Stimulated activated CD4-positive, alpha-beta T cell treated with anti-CD3 and anti-CD28 coated beads, Interleukin-1b, Interleukin-23, amount 100 ng/mL, for 4 hours (primary cell): ENCODE measurements at places on chromosomes 6 and 20.

DNA sequence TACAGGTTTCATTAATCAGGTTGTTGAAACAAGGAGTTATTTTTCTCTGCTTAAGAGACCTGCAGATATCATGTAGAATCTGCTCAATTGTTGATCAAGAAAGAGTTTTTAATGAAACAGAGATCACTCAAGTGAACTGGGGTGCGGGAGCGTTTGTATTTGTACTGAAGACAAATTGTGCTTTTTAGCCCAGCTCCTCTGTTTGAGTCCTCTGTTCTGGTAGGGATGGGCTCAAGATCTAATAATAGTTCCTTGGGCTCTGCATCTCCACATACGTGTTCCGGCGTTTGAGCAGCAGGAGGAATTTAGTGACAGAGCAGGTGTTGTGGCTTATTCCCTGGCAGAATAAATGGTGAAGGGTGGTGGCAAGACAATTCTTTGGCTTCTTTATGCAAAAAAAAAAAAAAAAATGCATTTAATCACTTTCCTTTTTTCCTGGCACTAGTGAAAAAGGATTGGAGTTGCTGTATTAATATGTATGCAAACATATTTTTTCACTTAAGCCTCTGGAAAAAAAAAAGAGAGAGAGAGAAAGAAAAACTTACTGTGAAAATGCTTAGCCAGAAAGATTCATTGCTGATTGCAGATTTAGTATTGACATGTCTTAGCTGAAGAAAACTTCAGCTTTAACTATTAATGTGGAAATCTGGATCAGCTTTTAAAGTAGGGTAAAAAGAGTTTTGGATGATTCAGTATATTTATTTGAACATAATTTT is 4.0 kb downstream of the CITED2 start:
- DNase-seq = no peak

GRCh38 chr6:12371641-12372146 is 81.5 kb downstream of the EDN1 start:
- DNase-seq = no peak

DNA sequence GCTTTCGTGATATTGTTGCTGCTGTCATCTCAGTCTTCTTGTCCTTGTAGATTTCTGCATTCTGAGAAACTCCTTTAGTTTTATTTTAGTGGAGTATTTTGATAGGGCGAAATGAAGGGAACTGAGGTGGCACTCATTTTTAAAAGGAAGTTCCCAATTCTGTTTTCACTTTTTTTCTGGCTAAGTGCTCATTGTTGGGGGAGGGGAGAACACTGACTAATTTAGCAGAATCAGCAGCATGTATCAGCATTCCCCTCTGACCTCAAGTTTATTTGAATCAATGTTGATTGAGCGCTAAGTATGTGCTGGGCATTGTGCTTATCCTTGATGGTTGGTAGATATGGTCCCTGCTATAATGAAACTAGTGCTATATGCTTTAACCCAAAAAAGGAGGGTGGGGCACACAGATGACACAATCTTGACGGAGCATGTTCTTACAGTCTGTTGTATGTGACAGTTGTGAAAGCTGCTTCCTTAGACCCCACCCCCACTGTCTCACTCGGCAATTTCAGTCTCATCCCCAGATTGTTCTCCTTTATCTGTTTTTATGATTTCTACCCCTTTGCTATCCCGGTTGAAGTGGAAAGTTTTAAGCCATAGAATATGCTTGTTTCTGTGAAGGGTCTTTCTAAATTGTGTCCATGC is 262.4 kb downstream of the SOX4 start:
- DNase-seq = no peak

DNA sequence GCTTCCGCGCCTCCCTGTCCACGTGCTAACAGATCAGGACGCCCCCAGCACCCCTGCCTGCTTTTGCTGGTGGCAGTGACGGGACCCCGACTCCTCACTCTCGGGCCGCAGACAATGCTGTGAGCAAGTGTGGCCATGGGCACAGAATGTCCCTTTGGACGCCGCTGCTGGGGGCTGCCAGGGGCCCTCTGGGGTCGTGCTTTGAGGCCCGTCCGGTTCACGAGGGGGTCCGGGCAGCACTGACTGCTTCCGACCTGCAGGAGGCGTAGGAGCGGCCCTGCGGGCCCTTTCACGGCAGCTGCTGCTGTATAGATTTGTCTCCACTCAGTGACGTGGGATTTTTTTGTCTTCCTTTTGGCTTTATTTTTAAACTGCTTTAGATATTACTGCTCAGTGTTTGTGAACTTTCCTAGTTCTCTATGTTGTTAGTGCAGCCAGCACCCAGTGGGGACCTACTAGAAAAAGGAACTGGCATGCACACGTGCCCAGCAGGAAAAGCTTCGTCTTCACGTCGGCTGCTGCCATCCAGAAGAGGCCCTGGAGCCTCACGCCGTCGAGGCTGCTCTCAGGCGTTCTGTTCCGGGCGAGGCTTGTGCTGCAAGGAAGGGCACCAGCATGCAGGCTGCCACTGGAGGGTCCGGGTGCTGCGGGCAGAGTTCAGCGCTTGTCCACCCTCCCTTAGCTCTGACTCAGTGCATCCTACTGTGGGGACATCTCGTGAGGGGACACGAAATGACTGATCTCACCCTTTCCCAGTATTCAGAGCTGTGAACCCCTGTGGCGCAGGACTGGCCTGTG is 21.7 kb downstream of the UCKL1 start:
- no peak for DNase-seq

DNA sequence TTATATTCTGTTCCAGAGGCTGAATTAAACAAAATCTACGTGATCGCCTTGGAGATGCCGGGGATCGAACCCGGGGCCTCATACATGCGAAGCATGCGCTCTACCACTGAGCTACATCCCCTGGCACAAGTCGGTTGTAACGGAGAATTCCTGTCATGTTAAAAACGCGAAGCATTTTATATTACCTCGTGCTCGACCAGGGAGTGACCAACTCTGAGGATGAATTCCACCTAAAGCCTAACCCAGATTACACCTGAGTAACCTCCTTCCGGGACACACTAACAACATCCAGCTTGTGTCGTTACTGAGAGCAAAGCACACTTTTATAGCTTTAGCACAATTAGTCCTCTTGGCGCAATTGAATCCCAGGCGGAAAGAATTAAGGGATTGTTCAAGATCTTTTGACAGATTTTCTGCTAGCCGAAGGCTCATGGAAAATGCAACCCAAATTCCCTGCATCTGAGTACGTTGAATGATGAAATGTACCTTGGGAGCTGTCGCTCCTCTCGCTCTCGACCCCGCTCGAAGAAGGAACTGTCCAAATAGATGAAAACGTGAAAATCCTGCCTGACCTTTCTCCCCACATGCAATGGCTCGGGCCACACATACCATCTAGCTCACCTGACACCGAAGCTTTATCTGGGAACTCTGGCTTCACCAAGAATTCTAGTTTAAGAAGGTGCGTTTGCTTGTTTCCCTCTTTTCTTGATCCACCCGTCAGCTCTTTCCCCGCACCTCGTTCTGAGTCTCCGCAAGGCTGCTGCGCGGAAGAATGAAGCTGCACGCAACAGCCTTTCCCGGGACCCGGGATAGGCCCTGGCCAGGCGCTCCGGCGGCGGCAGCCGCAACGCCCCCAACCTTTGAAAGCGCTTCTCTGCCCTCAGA is 148.3 kb downstream of the GPX5 start:
- DNase-seq = peak; percentile 53
